Lower lobe of right lung (tissue), 2 donors: ENCODE measurements at places on chromosomes 11 and 22.
A peak's percentile ranks its signal among the peaks of the same experiment; 100 is the strongest.

DNA sequence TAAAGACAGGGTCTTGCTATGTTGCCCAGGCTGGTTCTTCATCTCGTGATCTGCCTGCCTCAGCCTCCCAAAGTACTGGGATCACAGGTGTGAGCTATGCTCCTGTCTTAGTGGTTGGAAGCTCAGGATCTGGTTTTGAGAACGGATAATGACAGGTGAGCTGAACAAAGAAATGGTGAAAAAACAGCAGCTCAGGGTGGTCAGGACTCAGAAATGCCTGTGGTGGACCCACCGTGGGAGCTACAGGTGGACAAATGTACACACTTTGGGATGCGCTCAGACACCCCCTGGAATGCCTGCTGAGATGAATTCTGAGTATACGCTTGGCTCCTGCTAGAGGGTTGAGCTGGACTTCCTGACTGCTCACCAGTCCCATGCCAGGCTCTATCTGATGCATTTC lies 9.5 kb downstream of the RFPL1 start:
- no peak for DNase-seq

GRCh38 chr11:71178076-71178475 lies 74.3 kb downstream of the SHANK2 start:
- DNase-seq, result no peak

- DNase-seq, result no peak
These were observed 45.0 kb downstream of the OR4D9 start for GRCh38 chr11:59556115-59556916.

- no peak for DNase-seq
These were observed 9.1 kb downstream of the PPP6R3 start for GRCh38 chr11:68469642-68470041.

- peak; percentile 79 for DNase-seq
These were observed 243.9 kb upstream of the SYN3 start for GRCh38 chr22:33302049-33302545.

- DNase-seq, result no peak
These were observed 16.8 kb downstream of the AMBRA1 start for GRCh38 chr11:46577058-46577457.
